Ascending aorta (tissue), 2 donors: ENCODE measurements at places on chromosomes 12 and 14.
A peak's percentile ranks its signal among the peaks of the same experiment; 100 is the strongest.

GRCh38 chr12:93714382-93714781 is 37.2 kb downstream of the CRADD start:
- no peak overlapping the region for H3K4me3 ChIP-seq
- H3K27ac ChIP-seq = peak overlapping the region; percentile 42
- no peaks in the 10 kb centered on the region for H3K4me1 ChIP-seq
- H3K27me3 ChIP-seq = no peaks in the 10 kb centered on the region

DNA sequence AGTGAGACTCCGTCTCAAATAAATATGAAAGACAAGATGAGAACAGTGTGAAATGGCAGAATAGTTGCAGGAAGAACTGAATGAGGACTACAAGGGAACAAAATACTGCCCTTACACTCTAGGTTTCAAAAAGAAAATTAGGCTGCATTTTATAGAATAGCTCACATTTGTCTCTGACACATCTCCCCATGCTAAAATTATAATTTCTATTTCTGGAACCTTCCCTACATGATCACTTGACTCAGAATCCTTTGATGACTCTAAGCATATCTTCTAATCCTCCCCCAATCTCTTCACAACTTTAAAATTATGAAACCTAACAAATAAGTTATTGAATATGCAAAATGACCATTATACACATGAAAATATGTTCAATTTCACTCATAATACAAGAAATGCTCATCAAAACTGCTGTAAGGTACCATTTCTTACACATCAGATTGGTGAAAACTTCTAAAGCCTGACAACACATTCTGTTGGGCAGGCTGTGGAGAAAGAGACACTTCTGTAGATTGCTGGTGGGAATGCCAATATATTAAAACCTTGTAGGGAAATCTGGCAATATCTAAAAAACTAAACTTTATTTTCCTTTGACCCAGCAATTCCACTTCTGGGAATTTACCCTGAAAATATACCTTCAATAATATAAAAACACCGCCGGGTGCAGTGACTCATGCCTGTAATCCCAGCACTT is 4.3 kb upstream of the HIGD1C start:
- DNase-seq = no peak
- no peak overlapping the region for H3K27ac ChIP-seq
- no peaks in the 10 kb centered on the region for H3K27me3 ChIP-seq
- H3K4me3 ChIP-seq = no peak overlapping the region
- H3K36me3 ChIP-seq = no peaks in the 10 kb centered on the region

DNA sequence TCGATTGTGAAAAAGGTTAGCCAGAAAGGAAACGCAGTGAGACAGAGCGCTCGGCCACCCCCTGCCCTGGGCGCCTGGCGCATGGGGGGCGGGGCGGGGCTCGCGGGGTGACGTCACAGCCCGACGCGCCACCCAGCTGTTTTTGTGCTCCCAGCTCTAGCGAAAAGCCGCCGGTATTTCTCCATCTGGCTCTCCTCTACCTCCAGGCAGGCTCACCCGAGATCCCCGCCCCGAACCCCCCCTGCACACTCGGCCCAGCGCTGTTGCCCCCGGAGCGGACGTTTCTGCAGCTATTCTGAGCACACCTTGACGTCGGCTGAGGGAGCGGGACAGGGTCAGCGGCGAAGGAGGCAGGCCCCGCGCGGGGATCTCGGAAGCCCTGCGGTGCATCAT is at the start of gene GABARAPL1:
Gene GABARAPL1, plus strand, starts transcription at position 139 of the 393 bp plus-strand sequence. Its CDS starts 253 bp downstream, at position 392.
- peak within 1 kb of the TSS; percentile 100 for H3K27ac ChIP-seq
- H3K4me1 ChIP-seq = peaks cover 14% of the 10 kb centered on the region
- peak within 1 kb of the TSS; percentile 93 for H3K4me3 ChIP-seq
- DNase-seq = peak; percentile 93
- no peaks in the 10 kb centered on the region for H3K27me3 ChIP-seq

DNA sequence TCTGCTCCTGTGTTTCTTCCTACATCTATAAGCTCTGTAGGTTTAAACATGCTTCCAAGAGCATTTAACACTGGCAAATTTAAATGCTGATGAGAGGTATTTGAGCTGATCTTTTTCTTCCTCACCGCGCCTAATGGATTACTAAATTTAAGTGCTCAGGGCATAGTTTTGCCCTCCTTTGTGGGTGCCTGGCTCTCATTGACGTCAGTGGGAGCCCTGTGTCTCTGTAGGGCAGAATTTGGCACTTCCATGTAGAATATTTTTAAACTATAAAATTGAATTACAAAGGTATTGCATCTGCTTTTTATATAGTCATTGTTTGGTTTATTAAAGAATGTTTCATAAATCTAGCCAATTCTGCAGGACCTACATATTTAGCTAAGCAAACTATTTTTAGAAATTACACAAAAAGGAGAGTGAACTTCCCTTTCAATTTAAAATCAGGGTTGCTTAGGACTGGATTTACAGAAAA is 444.8 kb downstream of the AEBP2 start:
- H3K36me3 ChIP-seq = no peaks in the 10 kb centered on the region
- peaks cover 9% of the 10 kb centered on the region for H3K4me1 ChIP-seq
- peak overlapping the region; percentile 80 for H3K27ac ChIP-seq
- H3K4me3 ChIP-seq = no peak overlapping the region
- no peaks in the 10 kb centered on the region for H3K27me3 ChIP-seq
- DNase-seq = no peak

GRCh38 chr14:37746140-37746832 is 150.9 kb downstream of the TTC6 start:
- DNase-seq = no peak
- H3K4me1 ChIP-seq = no peaks in the 10 kb centered on the region
- no peak overlapping the region for H3K27ac ChIP-seq
- H3K27me3 ChIP-seq = no peaks in the 10 kb centered on the region

DNA sequence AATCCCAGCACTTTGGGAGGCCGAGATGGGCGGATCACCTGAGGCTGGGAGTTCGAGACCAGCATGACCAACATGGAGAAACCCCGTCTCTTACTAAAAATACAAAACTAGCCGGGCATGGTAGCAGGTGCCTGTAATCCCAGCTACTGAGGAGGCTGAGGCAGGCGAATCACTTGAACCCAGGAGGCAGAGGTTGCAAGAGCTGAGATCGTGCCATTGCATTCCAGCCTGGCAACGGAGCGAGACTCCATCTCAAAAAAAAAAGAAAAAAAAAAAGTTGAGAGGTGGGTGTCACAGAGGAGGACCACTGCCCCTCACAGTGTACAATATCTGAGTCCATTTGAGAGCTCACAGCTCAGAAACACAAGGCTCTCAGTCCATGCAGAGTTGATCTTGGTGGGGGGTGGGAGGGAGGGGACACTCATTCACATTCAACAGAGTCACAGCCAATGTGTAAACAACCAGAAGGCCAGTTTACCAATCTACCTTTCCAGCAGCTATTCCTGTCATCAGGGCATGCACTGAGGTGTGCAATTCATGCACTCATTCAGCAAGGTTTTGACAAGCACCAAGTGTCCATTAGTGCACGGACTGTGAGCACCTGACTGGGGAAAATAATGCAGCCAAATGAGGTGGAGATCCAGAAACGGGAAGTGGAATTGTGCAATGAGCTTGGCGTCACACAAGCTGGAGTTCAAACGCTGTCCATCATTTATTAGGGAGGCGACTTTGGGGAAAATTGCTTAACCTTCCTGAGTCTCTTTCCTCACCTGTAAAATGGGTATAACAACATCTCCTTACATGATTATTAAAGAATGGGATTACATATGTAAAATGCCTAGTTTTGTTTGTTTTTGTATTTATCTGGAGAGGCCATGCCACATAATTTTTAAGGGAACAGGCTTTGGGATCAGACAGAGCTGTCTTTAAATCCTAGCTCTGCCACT is 4.4 kb upstream of the EIF5 start:
- H3K27me3 ChIP-seq = no peaks in the 10 kb centered on the region
- no peaks in the 10 kb centered on the region for H3K4me1 ChIP-seq
- no peak overlapping the region for H3K27ac ChIP-seq
- no peak overlapping the region for H3K4me3 ChIP-seq
- H3K36me3 ChIP-seq = no peaks in the 10 kb centered on the region

GRCh38 chr12:16573398-16574077 is 32.4 kb downstream of the LMO3 start:
- no peak overlapping the region for H3K4me3 ChIP-seq
- no peak overlapping the region for H3K27ac ChIP-seq
- no peaks in the 10 kb centered on the region for H3K27me3 ChIP-seq
- H3K4me1 ChIP-seq = no peaks in the 10 kb centered on the region
- DNase-seq = peak; percentile 74

DNA sequence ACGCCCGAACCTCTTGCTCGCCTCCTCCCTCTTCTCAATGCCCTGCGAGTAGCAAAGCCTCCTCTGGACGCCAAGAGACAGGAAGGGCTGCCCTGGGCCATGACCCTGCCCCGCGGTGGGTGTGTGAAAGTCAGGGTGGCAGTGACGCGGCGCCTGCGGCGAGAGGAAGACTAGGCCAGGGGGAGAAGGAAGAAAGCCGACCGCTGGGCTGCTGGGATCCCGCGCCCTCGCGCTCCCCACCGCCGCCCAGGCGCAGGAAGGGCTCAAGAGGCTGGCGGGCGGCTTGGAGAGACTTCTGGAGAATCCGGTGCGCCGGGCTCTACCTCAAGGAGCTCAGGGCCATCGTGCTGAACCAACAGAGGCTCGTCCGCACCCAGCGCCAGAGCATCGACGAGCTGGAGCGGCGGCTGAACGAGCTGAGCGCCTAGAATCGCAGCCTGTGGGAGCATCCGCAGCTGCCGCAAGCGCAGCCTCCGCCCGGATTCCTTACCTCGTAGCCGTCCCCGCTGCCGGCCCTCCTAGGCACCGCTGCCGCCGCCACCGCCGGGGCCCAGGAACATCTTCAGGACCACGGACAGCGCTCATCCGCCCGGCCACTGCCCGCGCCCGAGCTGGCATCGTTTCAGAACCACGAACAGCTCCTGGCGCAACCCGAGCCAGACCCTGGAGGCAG is 105.0 kb upstream of the PRB2 start:
- H3K4me3 ChIP-seq = no peak overlapping the region
- no peak for DNase-seq
- H3K4me1 ChIP-seq = no peaks in the 10 kb centered on the region
- no peaks in the 10 kb centered on the region for H3K27me3 ChIP-seq

- H3K4me3 ChIP-seq = no peak overlapping the region
- no peak for DNase-seq
- no peaks in the 10 kb centered on the region for H3K27me3 ChIP-seq
- H3K36me3 ChIP-seq = no peaks in the 10 kb centered on the region
- no peaks in the 10 kb centered on the region for H3K4me1 ChIP-seq
Measured at GRCh38 chr12:85369365-85370154, 89.5 kb downstream of the ALX1 start.

- DNase-seq = peak; percentile 12
- no peak overlapping the region for H3K27ac ChIP-seq
- H3K4me1 ChIP-seq = no peaks in the 10 kb centered on the region
- H3K27me3 ChIP-seq = no peaks in the 10 kb centered on the region
- H3K4me3 ChIP-seq = no peak overlapping the region
Measured at GRCh38 chr12:4137015-4137414, 136.5 kb upstream of the CCND2 start.

DNA sequence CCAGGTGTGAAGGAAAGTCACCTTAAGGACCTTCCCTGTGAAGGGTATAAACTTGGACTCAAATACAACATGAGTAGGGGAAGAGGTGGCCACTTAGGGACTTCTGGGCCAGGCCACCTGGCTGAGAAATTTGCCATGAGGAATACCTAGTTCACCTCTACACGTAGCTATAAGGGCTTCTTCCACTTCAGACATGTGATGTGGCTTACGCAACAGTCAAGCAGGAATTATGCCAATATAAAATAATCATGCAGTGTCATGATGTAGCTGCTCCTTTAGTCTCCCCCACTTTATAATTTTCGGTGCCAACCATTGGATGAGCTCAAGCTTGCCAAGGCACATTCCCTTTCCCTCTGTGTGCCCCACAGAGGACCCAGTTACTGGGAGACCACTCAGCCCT is 166.6 kb upstream of the BCL2L14 start:
- H3K36me3 ChIP-seq = no peaks in the 10 kb centered on the region
- H3K4me3 ChIP-seq = no peak overlapping the region
- H3K4me1 ChIP-seq = peaks cover 8% of the 10 kb centered on the region
- no peak for DNase-seq
- no peaks in the 10 kb centered on the region for H3K27me3 ChIP-seq

GRCh38 chr12:3137814-3138445 is 60.8 kb downstream of the TSPAN9 start:
- H3K27ac ChIP-seq = no peak overlapping the region
- no peaks in the 10 kb centered on the region for H3K4me1 ChIP-seq
- DNase-seq = no peak
- no peaks in the 10 kb centered on the region for H3K36me3 ChIP-seq
- no peak overlapping the region for H3K4me3 ChIP-seq
- H3K27me3 ChIP-seq = no peaks in the 10 kb centered on the region

DNA sequence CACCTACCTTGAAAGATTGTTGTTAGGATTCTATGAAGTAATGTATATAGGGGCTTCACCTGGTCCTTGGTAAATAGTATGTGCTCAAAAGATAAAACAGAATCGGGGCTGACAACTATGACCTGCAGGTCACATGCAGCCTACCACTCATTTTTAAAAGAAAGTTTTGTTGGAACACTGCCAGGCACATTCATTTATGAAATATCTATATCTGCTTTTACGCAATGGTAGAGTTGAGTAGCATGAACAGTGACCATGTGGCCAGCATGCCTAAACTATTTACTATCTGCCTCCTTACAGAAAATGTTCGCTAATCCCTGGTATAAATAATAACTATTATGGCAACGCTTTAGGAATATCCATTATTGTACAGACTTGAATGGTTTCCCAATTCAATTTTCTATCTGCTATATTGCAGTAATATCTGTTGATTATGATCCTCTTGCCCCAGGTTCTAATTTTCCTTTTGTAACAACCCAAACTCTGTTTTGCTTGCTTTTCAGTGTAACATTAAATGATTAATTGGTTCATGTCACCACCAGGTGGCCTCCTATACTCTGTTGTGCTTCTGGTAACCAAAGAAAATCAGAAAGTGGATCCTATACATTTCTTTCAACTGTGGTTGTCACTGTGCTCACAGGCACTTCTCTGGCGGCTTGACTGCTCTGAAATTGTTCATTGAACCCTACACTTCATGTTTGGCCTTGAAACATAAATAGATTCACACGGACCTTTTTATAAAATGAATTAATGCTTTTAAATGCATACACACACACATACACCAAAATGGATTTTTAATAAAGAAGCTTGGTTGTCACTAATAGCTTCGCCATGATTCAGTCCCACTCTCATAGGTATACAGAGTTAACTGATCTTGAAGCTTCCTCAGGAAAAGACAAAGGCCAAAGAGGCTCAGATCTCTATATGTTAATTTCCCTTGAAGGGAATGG is 227.7 kb upstream of the NPAS3 start:
- no peak overlapping the region for H3K4me3 ChIP-seq
- no peaks in the 10 kb centered on the region for H3K4me1 ChIP-seq
- H3K27me3 ChIP-seq = no peaks in the 10 kb centered on the region
- no peaks in the 10 kb centered on the region for H3K36me3 ChIP-seq
- no peak for DNase-seq

DNA sequence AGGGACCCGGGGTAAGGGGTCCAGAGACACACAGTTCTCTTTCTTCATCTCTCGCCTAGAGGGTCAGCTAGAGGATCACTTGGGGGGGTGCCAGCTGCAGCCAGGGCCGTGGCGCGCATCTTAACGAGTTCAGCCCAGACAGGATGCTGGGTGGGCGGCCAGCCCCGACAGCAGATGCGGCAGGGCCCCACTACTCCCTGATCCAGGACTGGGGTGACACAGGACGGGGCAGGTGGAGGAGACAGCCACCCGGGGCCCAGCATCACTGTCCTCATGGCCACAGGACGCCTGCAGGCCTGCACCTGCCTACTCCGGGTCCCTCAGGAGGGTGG is 12.8 kb downstream of the AKT1 start:
- H3K4me3 ChIP-seq = no peak overlapping the region
- DNase-seq = no peak
- H3K27ac ChIP-seq = no peak overlapping the region
